ENCODE measurements at places on chromosomes 2 and 18.

GRCh38 chr18:44342162-44342561, 338.5 kb upstream of the SETBP1 start:
- no peak for DNase-seq

- no peak for DNase-seq
Measured at GRCh38 chr2:115162494-115163293, 720.3 kb downstream of the DPP10 start.

DNA sequence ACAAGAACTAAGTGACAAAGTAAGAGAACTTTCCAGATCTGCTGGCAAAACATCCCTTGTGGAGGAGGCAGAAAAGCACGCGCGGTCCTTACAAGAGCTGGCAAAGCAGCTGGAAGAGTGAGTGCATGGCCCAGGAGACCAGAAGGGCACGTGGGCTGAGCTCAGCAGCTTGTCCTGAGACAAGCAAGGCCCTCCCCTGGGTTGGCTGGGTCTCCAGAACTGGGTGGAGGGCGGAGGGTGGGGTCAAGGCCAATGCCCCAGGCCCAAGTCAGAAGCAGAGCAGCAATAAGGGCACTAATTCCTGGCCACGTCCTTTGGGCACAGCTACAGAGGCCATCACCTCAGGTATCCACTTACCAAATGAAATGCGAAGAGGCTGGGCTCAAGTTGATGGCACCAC, 110.6 kb upstream of the TTC39C start:
- no peak for DNase-seq

DNA sequence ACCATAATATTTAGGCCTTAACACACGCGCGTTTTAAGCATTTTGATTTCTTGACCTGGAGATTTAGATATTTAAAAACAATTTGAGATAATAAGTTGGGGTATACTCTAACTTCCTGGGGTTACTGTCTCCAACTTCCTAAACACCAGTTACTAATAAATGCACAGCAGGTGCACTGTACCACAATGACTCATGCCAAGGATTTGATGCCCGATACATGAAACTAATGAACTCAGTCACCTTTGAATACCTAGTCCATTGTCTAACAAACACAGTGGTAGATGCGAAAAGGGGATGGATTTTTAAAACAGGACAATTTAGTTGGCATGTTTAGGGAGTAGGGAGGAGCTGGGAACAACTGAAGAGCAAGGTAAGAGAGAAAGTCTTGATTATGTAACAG, 21.2 kb downstream of the CABYR start:
- DNase-seq, result no peak

Measured in activated CD4-positive, CD25-positive, alpha-beta regulatory T cell treated with anti-CD3 and anti-CD28 coated beads, Interleukin-2, amount 50 U/mL, for 16 hours (primary cell).